Esophagus squamous epithelium (tissue), 5 donors: ENCODE measurements at places on chromosomes 2 and 18.

DNA sequence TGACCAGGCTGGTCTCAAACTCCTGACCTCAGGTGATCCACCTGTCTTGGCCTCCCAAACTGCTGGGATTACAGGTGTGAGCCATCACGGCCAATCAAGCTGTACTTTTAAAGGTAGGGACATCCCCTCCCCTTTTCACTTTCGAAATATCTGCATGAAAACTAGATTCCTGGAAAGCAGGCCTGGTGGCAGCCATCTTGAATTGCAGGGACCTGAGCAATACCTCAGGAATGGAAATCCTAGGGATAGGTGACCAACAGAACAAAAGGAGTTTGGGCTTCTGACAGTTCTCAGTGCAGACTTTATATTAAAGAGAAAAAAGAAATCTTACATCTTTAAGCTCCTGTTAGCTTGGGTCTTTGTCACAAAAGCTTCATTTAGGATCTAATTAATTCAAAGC lies 62.6 kb downstream of the KLF7 start:
- no peak for DNase-seq

DNA sequence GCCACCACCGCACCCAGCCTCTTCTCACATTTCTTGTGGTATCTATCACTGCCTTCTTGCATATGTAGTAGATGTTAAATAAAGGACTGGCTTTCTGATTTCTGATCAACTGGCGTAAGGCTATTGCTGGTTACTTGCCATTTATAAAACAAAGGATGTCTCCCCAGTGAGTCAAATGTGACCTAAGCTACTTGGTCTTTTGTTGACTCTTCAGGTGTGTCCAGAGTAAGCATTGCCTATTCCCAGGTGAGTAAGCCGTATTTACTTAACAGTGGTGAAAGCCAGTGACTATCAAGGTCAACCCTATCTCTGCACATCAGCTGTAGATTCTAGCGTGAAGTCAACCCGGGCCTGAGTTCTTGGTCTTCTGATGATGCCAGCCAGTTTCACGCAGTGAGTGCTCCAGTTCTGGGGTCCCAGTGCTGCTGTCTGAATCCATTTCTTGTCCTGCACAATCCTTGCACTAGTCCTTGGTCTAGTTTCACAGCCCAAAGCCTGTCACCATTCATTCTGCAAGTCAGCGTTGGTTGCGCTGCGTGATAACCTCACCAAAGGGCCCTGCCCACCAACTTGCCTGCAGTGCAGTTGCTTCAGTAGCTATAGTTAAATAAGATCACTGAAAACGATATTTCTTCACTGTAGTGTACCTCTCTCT lies 120.2 kb downstream of the GBX2 start:
- no peak for DNase-seq

GRCh38 chr2:69166812-69167468 lies 154.0 kb downstream of the ANTXR1 start:
- no peak for DNase-seq

DNA sequence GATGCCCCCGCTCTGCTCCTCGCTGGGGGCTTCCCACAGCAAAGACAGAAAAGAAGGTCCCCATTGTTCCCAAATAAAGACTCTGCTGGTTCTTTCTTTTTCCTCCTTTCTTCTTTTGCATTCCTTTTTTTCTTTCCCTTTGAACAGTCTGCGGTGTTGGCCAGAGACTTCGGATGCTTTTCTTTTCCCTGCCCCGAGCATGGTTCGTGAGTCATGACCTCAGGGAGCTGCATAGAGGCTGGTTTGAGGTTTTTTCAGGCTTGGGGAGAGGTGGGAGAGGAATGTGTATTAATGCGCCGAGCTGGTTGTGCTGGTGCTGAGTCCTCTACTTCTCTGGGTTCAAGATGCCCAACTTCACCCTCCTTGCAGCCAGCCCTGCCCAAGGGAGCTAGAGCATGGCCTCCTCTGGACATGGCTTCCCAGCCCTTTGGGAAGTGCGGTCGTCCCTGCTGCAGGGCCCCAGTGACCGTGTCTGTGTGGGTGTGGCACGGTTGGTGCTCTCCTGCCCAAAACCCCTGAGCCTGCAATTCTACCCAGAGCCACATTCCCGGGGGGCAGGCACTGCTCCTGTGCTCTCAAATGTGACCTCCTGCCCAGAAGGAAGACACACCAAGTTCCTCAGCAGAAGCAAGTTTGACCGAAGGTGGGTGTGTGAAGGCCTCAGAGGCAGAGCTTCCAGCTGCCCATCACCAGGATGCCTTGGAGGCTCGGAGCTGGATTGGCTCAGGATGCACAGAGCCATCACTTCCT lies 9.0 kb upstream of the ARHGEF4 start:
- DNase-seq: no peak

DNA sequence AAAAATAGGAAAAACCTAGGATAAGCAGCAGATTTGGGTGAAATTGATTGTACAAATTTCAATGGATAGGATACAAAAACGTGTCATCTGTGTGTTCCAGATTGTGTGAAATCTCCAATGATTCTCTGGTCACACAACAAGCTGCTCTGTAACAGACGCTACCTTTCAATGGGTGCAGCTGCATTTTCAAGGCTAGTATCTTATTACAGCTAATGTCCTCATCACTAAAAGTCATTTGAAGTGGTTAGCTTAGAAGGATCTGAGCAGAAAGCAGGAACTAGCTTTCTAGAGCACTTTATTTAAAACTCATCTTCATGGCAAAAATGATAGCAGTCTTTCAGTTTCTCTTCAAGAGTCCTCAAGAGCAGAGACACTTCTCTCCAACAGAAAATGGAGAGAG lies 364.6 kb downstream of the LRP1B start:
- no peak for DNase-seq

DNA sequence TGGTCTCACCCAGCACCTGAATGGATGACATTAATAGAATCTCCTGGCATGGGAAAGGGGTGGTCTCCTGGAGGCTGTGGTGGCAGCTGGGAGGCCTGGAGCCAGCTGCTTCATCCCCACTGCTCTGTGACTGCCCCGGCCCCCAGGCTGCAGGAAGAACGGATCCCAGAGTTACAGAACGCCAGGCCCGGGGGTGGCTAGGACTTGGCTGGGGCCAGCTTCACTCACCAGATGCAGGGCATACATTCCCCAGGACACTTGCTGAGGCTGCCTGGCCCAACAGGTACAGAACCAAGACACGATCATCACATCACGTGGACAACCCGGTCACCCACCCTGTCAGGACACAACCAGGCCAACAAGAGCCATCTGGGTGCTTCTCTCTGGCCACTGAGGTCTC lies 178.6 kb upstream of the SALL3 start:
- no peak for DNase-seq

- DNase-seq: no peak
Measured at GRCh38 chr18:49274188-49274714, 186.2 kb downstream of the DYM start.

DNA sequence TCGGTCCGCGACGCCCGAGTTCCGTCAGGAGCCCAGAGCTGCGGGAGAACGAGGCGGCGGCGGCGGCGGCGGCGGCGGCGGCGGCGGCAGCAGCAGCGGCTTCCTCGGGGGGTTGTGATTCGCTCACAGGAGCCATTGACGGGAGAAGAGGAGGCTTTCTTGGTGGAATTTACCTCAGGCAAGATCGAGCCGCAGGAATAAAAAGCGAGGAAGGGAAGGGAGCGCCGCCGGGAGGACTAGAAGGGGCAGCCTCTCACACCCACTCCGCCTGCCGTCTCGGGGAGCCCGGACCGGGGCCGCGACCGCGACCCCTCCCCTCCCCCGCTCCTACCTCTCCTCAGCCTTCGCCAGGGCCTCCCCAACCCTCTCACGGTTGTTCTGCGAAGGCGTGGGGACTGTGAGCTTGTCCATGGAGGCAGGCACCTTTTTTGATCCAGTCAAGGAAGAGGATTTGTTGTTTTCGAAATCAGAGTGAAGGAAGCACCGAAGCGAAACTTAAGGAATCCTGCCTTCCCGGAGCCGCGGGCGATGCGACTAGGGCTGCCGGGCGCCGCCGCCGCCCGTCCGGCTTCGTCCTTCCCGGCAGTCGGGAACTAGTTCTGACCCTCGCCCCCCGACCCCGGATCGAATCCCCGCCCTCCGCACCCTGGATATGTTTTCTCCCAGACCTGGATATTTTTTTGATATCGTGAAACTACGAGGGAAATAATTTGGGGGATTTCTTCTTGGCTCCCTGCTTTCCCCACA lies 506 bp downstream of the BMPR2 start:
- no peak for DNase-seq

GRCh38 chr2:236825989-236826510 lies 256.4 kb downstream of the ACKR3 start:
- DNase-seq: no peak

GRCh38 chr2:239263669-239264491 lies 136.9 kb downstream of the HDAC4 start:
- no peak for DNase-seq

- no peak for DNase-seq
Measured at GRCh38 chr2:70069049-70069448, 18.2 kb upstream of the PCBP1 start.

- no peak for DNase-seq
Measured at GRCh38 chr2:196079052-196079451, 10.4 kb upstream of the DNAH7 start.

DNA sequence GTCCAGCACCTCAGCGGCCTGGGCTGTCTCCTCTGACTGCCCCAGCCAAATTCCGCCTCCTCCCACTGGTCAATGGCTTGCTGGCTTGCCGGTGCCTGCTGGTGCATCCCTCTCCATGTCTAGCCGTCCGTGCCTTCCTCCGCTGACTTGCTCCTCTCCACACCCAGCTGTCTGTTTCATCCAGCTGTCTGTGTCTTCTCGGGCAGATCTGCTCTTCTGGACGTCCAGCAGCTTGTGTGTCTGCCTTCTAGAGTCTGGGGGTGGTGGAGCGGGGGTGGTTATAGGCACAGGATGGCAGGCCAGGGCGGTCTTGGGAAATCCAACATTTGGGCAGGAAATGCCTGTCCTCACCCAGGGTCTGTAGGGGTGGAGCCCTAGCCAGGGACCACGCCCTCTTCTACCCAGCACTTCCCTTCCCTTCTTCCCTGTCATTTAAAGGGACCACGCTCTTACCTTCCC lies 369.2 kb downstream of the GALNT13 start:
- DNase-seq: no peak

- DNase-seq: no peak
Measured at GRCh38 chr2:62736899-62737559, 31.5 kb downstream of the EHBP1 start.

DNA sequence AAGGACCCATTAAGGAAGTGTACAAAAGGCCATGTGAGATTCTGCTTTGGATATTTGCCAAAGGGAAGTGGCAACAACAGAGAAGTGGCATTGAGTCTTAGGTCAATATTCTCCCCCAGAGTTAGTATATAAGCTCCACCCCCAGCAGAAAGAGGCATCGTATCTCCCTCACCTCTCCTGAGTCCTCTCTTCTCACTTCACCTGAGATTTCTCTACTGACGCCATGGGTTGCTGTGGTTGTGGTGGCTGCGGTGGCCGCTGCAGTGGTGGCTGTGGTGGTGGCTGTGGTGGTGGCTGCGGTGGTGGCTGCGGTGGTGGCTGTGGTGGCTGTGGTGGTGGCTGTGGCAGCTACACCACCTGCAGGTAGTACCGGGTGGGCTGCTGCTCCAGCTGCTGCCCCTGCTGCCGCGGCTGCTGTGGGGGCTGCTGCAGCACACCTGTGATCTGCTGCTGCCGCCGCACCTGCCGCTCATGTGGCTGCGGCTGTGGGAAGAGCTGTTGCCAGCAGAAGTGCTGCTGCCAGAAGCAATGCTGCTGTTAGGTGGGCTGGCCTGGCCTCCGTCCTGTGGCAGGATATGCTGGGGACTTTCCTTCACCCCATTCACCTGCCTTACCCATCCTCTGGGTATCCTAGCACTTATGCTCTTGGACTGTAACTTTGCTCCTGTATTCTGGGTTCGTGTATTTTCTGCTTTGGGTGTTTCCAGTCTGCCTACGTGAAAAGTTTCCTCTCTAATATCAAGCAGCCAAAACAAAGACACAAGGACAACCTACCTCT lies 5.9 kb downstream of the SCYGR3 start:
- DNase-seq: no peak

DNA sequence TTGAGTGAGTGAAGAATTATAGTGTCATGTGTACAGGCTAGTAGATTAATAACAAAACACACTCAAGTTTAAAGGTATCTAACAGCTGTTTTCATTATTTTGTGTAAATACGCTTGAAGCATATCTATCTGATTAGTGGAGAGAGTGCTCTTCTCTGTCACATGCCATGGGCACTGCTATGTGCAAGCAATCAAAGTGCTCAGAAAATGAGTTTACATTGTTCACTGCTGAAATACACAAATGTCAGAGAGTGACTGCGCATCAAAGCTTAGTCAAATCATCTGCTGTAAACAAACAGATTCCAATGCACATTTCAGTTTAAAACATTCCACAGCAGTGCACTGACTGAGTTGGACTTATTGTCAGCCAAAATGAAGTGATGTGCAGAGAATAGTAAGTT lies 423.4 kb downstream of the ZEB2 start:
- no peak for DNase-seq
